ENCODE measurements at places on chromosomes 11 and 22.

GRCh38 chr22:50489363-50490243, 2.9 kb downstream of the MIOX start:
- DNase-seq: no peak

GRCh38 chr11:46293641-46294103, 16.2 kb downstream of the CREB3L1 start:
- DNase-seq: no peak

DNA sequence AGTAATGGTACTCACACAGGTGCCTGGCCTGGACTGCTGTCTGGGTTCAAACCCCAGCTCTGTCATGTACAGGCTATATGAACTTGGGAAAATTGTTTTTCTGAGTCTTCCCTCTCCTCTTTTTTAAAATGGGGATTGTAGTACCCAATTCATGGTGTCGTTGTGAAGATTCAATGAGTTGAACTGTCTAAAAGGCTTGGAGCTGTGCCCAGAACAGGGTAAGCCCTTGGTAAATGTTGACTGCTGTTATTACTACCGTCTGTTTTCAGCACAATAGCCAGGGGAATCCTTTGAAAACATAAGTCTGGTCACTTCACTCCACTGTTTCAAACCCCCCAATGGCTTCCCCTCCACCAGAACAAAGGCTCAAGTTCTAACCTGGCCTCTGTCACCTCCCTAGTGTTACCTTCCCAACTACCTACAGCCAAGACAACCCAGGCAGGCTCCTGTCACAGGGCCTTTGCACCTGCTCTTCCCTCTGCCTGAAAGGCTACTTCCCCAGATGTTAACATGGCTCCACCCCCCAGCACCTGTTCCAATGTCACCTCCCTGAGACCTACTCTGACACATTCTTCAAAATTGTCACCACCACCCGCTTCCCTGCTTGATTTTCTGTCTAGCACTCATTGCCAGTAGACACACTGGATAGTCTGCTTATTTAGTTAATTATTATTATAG, 152.8 kb downstream of the CHST1 start:
- no peak for DNase-seq

DNA sequence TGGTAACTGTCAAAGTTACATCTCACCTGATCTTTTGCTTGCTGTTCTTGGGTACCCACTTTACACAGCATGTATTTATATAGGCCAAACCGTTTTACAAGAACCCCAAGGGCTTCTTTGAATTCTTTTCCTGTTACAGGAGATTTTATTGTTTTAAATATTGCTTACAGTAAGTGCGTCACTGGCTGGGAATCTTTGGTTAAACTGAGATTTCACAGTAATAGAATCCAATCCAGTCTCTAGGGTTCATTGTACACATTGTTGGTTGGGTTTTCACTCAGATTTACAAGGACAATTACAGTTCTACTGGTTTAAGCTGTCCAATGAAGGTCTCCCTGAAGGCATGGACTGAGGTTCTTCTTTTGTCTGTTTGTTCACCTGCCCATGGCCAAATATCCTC, 171.7 kb downstream of the INSC start:
- no peak for DNase-seq

- DNase-seq: no peak
Observed at GRCh38 chr11:35787013-35787504, 124.5 kb downstream of the TRIM44 start.
